ENCODE measurements at places on chromosomes 2 and 18.
A peak's percentile ranks its signal among the peaks of the same experiment; 100 is the strongest.

DNA sequence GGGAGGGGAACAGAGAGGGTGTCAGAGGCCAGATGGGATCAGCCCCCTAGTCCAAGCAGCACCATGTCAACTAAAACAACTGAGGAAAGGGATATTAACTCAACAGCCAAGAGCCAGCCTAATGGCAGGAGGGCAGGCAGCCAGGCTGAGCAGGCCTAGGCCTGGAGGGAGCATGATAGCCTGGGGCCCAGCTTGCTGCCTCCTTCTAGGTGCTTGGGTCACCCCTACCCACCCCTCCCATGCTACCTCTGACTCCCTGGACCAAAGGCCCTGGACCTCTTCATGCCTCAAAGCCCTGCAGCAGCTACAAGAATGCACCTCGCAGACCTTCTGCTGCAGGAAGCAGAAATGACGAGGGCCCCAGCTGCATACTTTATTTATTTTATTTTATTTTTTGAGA lies 22.1 kb upstream of the TNS1 start:
- peak; percentile 27 for DNase-seq
- H3K4me3 ChIP-seq = no peak overlapping the region
- H3K4me1 ChIP-seq = no peaks in the 10 kb centered on the region
- H3K36me3 ChIP-seq = no peaks in the 10 kb centered on the region
- H3K27me3 ChIP-seq = no peaks in the 10 kb centered on the region

GRCh38 chr2:65800998-65801397 lies 368.6 kb upstream of the SPRED2 start:
- H3K4me1 ChIP-seq = no peaks in the 10 kb centered on the region
- no peak overlapping the region for H3K27ac ChIP-seq
- no peaks in the 10 kb centered on the region for H3K36me3 ChIP-seq

DNA sequence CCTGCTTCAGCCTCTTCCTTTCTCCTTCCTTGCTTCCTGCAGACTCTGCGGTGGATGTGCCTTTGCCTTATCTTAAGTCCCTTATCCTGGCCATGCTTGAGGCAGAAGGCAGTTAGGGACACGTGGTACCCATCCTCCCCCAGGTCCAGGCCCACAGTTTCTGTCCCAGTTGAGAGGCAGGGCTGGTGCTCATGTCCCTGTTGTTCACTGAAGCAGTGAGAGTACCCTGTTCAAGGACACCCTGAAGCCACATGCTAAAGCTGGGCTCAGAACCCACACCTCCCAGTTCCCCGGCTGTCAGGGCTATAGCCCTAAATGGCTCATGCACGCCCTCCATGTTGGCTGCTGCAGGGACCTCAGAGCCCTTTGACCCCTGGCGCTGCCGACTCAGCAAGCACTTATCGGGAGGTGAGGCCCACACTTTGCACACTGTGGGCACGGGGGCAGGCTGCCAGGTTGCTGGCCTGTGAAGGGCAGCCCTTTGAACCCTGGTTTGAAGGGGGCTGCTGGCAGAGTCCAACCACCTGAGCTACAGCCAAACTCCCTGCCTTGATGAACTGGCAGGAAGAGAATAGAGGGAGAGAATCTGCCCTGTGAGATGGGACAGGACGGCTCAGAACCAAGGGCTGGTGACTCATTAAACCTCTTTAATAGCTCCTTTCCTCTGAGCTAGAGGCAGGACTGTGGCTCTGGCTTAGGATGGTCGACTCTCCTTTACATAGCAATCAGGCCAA lies 6.3 kb downstream of the KHK start:
- H3K4me3 ChIP-seq = peak overlapping the region; percentile 16
- peak; percentile 91 for DNase-seq
- H3K4me1 ChIP-seq = peaks cover 38% of the 10 kb centered on the region
- H3K36me3 ChIP-seq = no peaks in the 10 kb centered on the region
- peak overlapping the region; percentile 86 for H3K27ac ChIP-seq

DNA sequence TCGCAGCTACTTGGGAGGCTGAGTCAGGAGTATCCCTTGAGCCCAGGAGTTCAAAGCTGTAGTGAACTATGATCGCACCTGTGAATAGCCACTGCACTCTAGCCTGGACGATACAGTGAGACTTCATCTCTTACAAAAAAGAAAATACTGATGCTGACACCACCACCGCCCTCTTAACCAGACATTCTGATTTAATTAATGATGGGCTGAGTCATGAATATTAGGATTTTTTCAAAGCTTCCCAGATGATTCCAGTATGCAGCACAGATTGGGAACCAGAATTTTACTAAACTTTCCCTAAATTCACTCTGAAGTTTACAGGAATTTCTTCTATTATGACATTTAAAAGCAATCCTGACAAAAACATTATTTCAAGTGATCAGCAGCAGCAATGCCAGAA lies 130.1 kb downstream of the ERBB4 start:
- H3K4me1 ChIP-seq = no peaks in the 10 kb centered on the region
- no peaks in the 10 kb centered on the region for H3K36me3 ChIP-seq
- H3K27ac ChIP-seq = no peak overlapping the region
- H3K4me3 ChIP-seq = no peak overlapping the region

- H3K36me3 ChIP-seq = no peaks in the 10 kb centered on the region
- no peak overlapping the region for H3K4me3 ChIP-seq
- H3K27ac ChIP-seq = no peak overlapping the region
- H3K27me3 ChIP-seq = no peaks in the 10 kb centered on the region
- DNase-seq = no peak
Measured at GRCh38 chr2:62964050-62964449, 86.6 kb upstream of the OTX1 start.

GRCh38 chr2:214377286-214377624 lies 33.6 kb upstream of the VWC2L start:
- no peak overlapping the region for H3K27ac ChIP-seq
- H3K4me1 ChIP-seq = no peaks in the 10 kb centered on the region
- no peak overlapping the region for H3K4me3 ChIP-seq
- DNase-seq = no peak
- H3K36me3 ChIP-seq = no peaks in the 10 kb centered on the region

GRCh38 chr18:80009661-80010550 lies 21.5 kb upstream of the TXNL4A start:
- no peaks in the 10 kb centered on the region for H3K27me3 ChIP-seq
- H3K4me3 ChIP-seq = no peak overlapping the region
- no peak for DNase-seq
- no peaks in the 10 kb centered on the region for H3K4me1 ChIP-seq
- peak overlapping the region; percentile 61 for H3K27ac ChIP-seq

DNA sequence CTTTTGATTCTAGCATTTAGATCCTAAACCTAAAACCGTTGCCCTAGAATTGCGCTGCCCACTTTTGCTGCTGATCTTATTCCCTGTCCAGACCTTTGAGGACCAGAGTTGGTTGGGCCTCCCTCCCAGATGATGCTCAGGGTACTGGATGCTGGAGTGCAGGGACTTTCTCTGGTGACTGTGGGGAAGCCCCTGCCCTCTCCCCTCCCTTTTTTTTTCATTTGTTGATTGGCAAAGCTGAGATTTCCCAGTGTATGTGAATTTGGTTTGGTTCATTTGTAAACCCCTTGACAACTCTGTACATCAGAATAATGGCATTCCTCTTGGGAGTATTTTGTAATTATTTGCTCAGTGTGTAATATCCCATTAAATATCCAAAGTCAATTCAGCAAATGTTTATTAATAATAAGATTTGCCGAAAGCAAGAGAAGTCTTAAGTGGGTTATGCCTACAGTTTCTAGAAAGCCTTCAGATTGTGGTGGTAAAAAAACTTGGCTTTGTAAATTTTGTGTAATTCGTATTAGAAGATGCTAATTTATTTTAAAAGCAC lies 28.3 kb downstream of the RAB31 start:
- no peak overlapping the region for H3K27ac ChIP-seq
- no peaks in the 10 kb centered on the region for H3K36me3 ChIP-seq
- DNase-seq = peak; percentile 5

DNA sequence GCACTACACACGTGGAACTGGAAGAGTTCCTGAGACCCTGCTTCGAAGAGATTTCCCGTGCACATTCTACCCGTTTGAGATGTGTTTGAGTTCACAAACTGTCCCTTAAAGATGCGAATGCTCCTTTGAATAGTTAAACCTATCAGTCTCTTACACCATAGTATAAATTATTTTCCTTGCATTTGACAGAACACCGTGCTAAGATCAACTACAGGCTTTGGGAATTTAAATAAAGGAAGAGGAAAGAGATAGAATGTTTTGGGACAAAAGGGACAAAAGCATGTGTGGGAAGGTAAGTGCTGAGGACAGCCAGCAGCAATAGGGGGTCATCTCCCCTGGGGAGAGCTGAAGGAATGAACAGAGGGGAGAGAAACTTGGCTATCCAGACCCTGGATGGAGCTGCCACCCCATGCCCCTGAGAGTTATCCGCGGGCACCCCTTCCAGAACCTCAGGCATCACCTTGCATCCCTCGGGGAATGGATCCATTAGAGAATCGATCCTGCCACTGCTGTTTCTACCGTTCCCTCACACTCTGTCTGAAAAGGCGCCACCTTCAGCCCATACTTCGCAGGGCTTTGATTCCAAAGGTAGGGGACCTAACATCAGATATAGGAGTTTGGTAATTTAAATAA lies 888 bp upstream of the ADCY3 start:
- H3K4me1 ChIP-seq = peaks cover 10% of the 10 kb centered on the region
- H3K27me3 ChIP-seq = no peaks in the 10 kb centered on the region
- peak overlapping the region; percentile 88 for H3K27ac ChIP-seq

- no peak overlapping the region for H3K4me3 ChIP-seq
- no peaks in the 10 kb centered on the region for H3K27me3 ChIP-seq
- peak overlapping the region; percentile 7 for H3K27ac ChIP-seq
- no peak for DNase-seq
Measured at GRCh38 chr2:36560726-36561125, 37.2 kb downstream of the FEZ2 start.

DNA sequence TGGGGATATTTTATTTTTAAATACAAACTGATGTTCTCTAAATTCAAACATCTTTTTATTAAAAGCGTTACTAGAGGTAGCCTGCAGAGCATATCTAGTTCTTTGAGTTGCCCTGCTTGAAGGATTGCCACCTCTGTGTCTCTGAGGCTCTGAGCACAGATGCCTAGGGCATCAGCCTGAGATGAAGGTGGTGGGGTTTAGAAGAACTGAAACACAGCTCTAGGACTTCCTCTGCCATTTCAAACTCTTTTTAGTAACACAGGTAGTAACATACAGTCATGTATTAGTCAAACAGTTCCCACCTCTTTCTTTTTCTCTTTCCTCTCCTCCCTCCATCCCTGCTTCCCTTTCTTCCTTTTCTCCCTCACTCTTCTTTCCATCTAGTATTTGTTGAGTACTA lies 57.6 kb downstream of the TTC21B start:
- no peaks in the 10 kb centered on the region for H3K27me3 ChIP-seq
- DNase-seq = no peak
- no peak overlapping the region for H3K27ac ChIP-seq
- no peak overlapping the region for H3K4me3 ChIP-seq
- no peaks in the 10 kb centered on the region for H3K4me1 ChIP-seq

- no peaks in the 10 kb centered on the region for H3K4me1 ChIP-seq
- no peak overlapping the region for H3K4me3 ChIP-seq
- H3K27ac ChIP-seq = no peak overlapping the region
- H3K36me3 ChIP-seq = no peaks in the 10 kb centered on the region
Measured at GRCh38 chr18:67305466-67305865, 211.1 kb downstream of the DSEL start.
